Caco-2 (cell line): ENCODE measurements at places on chromosomes 1 and 21.

DNA sequence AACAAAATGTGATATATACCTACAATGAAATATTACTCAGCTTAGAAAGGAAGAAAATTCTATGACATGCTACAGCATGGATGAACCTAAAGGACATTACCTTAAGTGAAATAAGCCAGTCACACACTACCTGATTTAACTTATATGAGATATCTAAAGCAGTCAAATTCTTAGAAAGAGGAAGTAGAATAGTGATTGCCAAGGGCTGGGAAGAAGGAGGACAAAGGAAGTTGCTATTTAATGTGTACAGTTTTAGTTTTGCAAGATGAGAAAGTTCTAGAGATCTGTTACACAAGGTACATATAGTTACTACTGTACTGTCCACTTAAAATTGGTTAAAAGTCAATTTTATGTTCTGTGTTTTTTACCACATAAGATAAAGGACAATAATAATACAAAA lies 87.5 kb upstream of the KCTD3 start:
- no peak for DNase-seq
- H3K27me3 ChIP-seq = no peaks in the 10 kb centered on the region; the same call in 1 of the 2 replicates
- H3K4me1 ChIP-seq = no peaks in the 10 kb centered on the region
- no peak overlapping the region for H3K4me3 ChIP-seq
- H3K27ac ChIP-seq = no peak overlapping the region

DNA sequence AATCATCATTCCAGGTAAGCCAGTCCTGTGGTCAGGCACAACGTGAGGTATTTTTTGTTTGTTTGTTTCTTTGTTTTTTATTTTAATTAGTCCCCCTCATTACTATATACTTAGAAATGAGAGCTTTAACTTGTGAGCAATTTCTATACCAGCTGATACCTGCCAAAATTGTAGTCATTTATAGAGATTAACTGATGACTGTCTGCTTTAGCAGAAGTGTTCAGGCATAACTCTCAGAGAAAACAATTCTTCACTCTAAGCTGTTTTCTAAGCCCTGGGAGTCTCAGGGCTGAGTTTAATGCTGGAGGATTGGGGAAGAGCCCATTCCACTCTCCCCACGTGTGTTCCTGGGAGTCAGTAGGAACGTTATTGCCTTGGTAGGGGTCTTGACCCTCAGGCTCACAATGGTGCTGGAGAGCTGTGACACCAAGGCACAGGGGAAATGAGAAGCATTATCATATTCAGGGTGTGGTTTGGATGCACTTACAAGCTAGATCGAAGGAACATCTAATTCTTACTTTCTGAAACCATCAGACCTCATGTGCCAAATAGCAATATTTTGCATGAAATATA lies 168.2 kb downstream of the CLIC6 start:
- no peaks in the 10 kb centered on the region for H3K36me3 ChIP-seq
- no peaks in the 10 kb centered on the region for H3K27me3 ChIP-seq
- no peak for DNase-seq

DNA sequence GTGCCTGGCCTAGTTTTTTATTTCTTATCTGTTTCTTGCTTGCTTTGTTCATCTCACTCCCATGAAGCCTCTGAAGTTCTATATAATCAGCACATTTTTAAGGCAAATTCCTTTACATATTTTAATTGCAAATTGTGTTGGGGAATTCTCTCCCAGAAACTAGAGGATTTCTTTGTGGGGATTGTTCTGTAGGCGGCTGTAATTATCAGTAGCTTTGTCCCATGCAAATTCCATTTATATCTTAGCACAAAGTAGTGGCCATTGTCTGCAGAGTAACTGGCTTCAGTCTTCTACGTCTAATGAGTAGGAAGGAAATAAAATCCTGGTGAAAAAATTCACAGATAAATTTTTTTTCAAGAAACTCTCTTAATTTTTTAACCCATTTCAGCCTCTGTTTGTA lies 35.7 kb downstream of the CLEC20A start:
- DNase-seq = no peak
- H3K27ac ChIP-seq = no peak overlapping the region
- no peaks in the 10 kb centered on the region for H3K27me3 ChIP-seq
- H3K36me3 ChIP-seq = peaks cover 2% of the 10 kb centered on the region
- H3K4me1 ChIP-seq = no peaks in the 10 kb centered on the region

- no peaks in the 10 kb centered on the region for H3K4me1 ChIP-seq
- DNase-seq = no peak
- no peaks in the 10 kb centered on the region for H3K27me3 ChIP-seq
- H3K36me3 ChIP-seq = no peaks in the 10 kb centered on the region
These were observed 194.2 kb downstream of the SIPA1L2 start for GRCh38 chr1:232435729-232436128.

DNA sequence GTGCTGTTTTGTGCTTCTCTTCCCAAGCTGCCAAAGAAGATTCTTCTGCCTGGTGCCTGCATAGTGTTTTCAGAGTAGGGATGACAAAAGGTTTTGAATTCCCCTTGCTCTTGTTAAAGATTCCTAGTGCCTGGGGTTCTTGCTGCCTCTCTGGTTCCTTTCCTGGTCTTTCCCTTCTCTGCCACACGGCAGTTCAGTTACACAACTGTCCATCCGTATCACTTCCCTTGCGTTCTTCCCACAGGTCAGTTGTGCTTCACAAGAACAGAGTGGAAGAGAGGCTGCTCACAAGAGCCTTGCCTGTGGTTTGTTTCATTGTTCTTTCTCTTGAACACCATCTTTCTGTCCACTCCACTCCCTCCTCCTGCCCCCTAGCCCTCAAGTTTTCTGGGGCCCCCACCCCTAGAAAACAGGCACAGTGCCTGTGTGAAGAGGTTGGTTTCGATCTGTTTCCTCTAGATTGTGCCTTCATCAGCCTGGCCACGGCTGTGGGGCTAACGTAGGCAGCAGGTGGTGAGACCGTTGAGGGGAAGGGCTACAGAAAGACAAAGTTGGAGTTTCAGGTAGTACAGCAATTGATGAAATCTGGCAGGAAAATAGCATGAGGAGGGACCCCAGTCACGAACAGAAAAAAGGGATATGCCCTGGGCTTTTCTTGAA lies 5.8 kb downstream of the VASH2 start:
- DNase-seq = no peak
- H3K27ac ChIP-seq = no peak overlapping the region
- H3K4me1 ChIP-seq = no peaks in the 10 kb centered on the region
- H3K4me3 ChIP-seq = no peak overlapping the region
- no peaks in the 10 kb centered on the region for H3K27me3 ChIP-seq

- H3K36me3 ChIP-seq = no peaks in the 10 kb centered on the region
- no peaks in the 10 kb centered on the region for H3K27me3 ChIP-seq
- H3K27ac ChIP-seq = no peak overlapping the region
- DNase-seq = no peak
- no peak overlapping the region for H3K4me3 ChIP-seq
These were observed 29.8 kb downstream of the PGM1 start for GRCh38 chr1:63622849-63623566.
